Fibroblast of skin of left biceps (primary cell): ENCODE measurements at places on chromosomes 3 and 15.

GRCh38 chr3:110413807-110414748 lies 657.5 kb upstream of the NECTIN3 start:
- DNase-seq: peak; percentile 58

GRCh38 chr3:13557417-13557816 lies 8.5 kb downstream of the FBLN2 start:
- no peak for DNase-seq

GRCh38 chr3:13542142-13542541 lies 6.8 kb upstream of the FBLN2 start:
- DNase-seq: no peak

GRCh38 chr3:10280177-10280529 lies 12.6 kb downstream of the GHRL start:
- DNase-seq: no peak

GRCh38 chr3:141302364-141303141 lies 65.8 kb upstream of the ZBTB38 start:
- DNase-seq: no peak

DNA sequence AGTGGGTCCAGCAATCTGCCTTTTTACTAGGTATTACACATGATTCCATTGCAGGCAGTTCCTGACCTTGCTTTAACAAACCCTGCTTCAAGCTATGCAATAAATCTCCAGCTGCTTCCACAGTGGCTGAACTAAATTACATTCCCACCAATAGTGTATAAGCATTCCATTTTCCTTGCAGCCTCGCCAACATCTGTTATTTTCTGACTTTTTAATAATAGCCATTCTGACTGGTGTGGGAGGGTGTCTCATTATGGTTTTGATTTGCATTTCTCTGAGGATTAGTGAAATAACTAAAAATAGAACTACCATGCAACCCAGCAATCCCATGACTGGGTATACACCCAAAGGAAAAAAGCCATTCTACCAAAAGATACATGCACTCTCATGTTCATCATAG lies 36.4 kb upstream of the DNAJC13 start:
- no peak for DNase-seq

GRCh38 chr3:104564045-104564643 lies 802.6 kb upstream of the ALCAM start:
- DNase-seq: no peak

GRCh38 chr3:171748064-171748924 lies 62.0 kb downstream of the PLD1 start:
- DNase-seq: no peak

DNA sequence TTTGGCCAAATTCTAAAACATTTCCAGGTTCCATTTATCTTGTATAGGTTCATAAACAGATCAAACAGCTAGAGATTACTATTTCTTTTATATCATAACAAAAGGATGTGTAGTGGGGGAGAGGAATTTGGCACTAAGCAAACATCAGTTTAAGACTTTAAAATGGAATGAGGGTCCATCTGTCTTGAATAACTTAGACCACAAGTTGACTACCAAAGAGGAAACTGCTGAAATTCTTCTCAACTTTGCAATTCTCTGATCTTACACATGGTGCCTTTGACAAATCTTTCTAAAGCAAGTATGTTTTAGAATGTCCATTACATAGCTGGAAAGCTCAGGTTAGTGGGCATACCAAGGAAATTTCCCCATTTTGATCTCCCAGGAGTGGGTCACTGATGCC lies 140.5 kb upstream of the ADAMTS9 start:
- DNase-seq: peak; percentile 47
